ENCODE measurements at places on chromosomes 6 and 20.

DNA sequence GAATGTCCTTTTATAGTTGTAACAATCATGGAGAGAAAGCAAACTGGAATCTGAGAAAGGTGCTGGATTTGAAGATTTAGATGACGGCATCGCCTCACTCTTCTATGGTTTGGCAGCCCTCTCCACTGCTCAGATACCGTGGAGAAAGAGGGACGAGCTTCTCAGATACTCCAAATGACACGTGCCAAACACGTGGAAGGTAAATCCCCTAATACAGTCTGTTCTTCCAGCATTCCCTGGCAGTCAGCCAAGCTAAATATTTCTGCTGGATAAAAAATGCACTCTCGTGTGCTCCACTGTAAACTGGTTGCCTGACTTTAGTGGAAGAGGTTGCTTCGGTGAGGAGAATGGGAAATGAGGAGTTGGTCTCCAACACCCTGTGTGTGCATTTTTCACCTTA is 16.7 kb upstream of the PRDM1 start:
- no peak for DNase-seq

GRCh38 chr20:18738055-18738454 is 75.5 kb upstream of the SCP2D1 start:
- no peak for DNase-seq

GRCh38 chr6:86148586-86148985 is 505.9 kb upstream of the SYNCRIP start:
- DNase-seq = no peak

GRCh38 chr20:37866051-37866450 is 36.9 kb upstream of the VSTM2L start:
- no peak for DNase-seq

- no peak for DNase-seq
Observed at GRCh38 chr6:55714831-55715230, 135.8 kb upstream of the HMGCLL1 start.

GRCh38 chr6:144899161-144899560 is 614.0 kb downstream of the UTRN start:
- DNase-seq = no peak

DNA sequence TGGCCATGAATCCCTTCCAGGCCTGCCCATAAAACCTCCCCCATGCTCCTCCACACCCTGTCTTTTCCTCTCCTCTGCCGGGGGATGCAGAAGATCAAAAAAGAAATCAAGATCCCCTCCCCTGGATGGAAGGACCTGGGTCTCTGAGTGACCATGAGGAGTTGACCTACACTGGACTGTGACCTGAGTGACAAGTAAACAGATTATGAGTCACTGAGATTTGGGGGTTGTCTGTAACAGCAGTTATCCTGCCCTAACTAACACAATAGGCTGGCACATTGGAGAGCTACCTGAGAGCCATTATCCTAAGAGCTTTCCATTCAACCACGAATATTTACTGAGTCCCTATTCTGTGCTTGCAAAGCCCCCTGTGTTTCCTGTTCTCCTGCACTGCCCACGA is 28.4 kb upstream of the SIRPA start:
- no peak for DNase-seq

- DNase-seq = no peak
Observed at GRCh38 chr6:4682431-4683097, 93.6 kb upstream of the CDYL start.

- DNase-seq = no peak
Observed at GRCh38 chr6:128841518-128841917, 41.4 kb upstream of the LAMA2 start.

DNA sequence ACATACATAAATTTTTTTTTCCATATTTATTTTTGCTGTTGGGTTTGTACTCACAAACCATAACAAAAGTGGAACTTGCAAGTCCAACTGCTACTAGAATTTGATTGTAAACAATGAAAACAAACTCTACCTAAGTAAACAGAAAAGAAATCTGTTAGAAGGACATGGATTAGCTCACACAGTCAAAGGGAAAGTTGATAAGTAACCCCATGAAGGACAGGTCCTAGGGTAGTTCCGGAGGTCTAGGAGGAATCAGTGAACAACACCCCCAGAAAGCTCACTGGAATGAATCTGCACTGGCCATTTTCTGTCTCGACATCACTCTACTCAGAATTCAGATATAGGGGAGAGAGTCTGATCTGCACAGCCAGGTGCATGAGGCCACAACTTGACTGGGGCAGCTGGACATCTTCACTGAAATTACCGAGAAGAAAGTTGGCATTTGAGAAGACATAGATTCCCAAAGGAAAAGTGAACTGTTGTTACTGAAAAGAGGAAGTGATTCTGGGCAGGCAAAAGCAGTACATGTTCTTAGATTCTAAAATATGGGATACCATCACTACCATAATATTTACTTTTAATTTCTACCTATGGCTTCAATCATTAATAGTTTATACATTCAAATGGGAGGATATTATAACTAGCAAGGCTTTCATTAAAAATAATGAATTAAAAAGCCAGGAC is 76.4 kb downstream of the HMGN3 start:
- DNase-seq = no peak

DNA sequence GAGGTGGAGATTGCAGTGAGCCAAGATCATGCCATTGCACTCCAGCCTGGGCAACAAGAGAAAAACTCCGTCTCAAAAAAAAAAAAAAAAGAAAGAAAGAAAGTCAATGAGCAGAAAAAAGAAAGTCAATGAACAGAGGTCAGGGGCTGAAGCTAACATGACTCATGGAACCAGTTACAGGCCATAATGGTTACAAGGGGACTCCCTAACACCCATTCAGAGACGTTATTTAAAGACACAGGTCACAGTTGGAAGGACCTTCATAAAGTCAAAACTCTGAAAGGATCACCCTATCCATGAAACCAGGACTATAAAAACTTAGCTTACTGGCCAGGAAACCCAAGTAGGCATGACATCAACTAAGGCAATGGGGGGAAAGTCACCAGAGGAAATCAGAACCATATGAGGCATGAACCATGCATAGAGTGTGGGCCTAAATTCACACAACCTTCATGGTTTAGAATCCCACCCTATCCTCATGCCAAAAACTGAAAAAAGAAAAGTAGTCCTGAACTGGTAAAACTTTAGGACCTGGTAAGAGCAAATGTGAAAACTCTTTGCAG is 18.2 kb downstream of the FBXL4 start:
- DNase-seq = no peak

DNA sequence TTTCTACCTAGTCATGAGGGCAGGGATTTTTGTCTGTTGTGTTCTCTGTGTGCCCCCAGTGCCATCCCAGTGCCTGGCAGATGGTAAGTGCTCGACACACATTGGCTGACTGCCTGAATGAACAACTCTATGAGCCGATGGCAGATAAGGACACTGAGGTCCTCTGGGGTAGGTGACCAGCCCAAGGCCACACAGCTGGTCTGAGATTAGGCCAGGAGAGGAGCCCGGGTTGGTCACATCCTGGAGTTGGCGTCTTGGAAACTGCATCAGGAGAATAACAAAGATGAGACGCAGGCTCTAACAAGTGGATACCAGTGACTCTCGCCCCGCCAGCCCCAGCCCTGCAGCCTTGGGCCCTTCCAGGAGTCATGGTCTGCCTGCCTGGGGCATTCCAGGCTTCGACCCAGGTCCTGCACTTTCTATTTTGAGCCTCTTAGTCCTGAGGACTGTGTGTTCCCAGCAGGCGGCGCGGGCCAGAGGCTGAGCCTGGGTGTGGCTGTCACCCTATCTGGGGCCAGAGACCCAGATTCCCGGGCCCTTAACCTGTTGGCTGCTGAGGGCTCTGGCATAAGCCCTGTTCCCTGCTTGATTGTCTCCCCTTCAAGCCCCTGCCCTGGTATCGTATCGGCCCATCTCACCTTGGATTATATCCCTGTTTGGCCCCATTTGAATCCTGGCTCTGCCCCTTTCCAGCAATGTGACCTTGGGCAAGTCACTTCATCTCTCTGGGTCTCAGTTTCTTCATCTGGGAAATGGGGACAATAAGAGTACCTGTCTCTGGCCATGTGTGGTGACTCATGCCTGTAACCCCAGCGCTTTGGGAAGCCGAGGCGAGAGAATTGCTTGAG is 88.3 kb downstream of the CEBPB start:
- DNase-seq = no peak

DNA sequence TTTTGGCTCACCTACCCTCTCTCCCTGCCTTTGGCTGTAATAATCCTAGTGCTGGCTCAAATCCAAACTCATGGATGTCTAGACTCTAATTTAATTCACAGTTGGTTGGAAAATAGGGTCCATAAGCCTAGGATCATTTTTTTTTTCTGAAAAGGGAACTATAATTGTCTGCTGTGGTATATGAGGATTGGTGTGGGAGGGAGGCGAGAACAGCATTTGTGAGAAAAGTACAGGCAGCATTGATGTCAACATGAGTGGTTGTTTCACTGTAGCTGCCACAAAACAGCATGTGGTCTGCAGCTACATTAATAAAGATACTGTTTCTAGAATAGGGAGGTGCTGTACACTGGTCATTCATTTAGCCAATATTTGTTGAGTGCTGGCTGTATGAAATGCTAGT is 18.6 kb upstream of the POLR1H start:
- no peak for DNase-seq

- no peak for DNase-seq
Observed at GRCh38 chr6:37039958-37040357, 34.5 kb downstream of the FGD2 start.

GRCh38 chr20:53575481-53576194 is 18.0 kb downstream of the ZNF217 start:
- no peak for DNase-seq

- DNase-seq = no peak
Observed at GRCh38 chr6:37530297-37530696, 30.6 kb upstream of the CCDC167 start.

GRCh38 chr6:107679457-107679856 is 144.7 kb downstream of the SCML4 start:
- DNase-seq = no peak

DNA sequence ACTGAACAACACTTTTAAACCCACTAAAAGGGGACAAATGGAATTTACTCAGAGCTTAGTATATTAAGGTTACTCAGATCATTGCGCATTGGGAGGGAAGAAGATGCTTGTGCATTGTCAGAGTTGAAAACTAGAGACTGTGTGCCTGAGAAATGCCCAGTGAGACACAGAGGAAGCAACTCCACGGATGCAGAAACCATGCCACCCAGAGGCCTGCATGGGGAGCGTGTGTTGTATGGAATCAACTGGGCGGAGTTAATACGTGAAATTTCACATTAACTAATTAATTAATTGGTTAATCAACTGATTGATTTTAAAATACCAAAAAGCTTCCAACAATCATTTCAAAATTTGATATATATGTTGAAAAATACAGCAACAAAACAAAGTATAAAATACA is 391.6 kb downstream of the PLCB1 start:
- no peak for DNase-seq

- DNase-seq = no peak
Observed at GRCh38 chr20:10747019-10747418, 73.2 kb upstream of the JAG1 start.

- no peak for DNase-seq
Observed at GRCh38 chr6:322259-322930, 30.1 kb downstream of the DUSP22 start.

- no peak for DNase-seq
Observed at GRCh38 chr6:157659536-157660271, 163.3 kb upstream of the SNX9 start.

DNA sequence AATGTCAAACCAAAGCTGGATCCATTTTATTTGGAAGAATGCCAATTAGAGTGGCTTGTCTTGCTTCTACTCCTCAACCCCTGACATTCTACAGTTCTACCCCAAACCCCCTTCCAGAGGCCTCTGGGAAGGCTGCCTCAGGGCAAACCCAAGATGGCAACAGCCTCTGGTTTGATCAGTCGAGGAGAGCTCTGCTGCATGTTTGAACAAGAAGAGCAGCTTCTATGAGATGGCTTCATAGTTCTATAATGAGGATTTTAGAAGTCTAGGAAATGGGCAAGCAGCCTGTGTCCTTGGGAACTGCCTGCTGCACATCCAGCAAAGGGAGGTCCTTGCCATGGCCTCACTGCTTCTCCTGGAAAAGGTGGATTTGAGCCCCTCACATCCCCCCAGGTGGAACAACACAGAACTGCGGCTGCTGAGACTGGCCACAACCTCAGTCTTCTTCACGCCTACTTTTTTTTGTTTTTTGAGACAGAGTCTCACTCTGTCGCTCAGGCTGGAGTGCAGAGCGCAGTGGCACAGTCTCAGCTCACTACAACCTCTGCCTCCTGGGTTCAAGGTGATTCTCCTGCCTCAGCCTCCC is 37.9 kb downstream of the ZC3H12D start:
- no peak for DNase-seq

DNA sequence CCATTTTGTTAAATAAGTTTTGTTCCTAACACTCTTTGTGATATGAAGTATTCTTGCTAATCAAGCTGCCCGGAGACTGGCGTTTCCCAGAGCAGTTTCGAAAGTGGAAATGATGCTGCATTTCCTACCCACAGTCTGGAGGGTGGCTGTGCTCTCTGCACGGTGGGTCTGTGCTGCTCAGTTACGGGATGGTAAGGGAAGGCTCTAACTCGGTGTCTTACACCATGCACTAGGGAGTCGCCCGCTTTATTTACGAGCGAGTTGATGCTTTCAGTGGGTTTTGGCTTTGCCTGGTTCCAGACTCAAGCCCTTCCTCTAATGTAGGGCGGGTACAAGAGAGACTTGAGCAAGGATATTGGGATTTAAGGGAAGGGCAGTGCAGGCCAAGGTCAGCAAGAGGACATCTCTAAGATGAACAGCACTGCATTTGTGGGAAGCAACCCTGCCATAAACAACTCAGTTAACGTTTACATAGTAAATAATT is 180.1 kb upstream of the AKAP12 start:
- no peak for DNase-seq

- DNase-seq = no peak
Observed at GRCh38 chr6:34914358-34914757, 25.3 kb downstream of the ANKS1A start.

GRCh38 chr20:34825530-34826362 is at the start of gene NCOA6:
Gene NCOA6 (minus strand): TSS chr20:34825651. CDS start chr20:34782355, 43,296 bp downstream.
- peak; percentile 88 for DNase-seq

- DNase-seq = no peak
Observed at GRCh38 chr20:52975803-52976531, 3.8 kb downstream of the TSHZ2 start.

DNA sequence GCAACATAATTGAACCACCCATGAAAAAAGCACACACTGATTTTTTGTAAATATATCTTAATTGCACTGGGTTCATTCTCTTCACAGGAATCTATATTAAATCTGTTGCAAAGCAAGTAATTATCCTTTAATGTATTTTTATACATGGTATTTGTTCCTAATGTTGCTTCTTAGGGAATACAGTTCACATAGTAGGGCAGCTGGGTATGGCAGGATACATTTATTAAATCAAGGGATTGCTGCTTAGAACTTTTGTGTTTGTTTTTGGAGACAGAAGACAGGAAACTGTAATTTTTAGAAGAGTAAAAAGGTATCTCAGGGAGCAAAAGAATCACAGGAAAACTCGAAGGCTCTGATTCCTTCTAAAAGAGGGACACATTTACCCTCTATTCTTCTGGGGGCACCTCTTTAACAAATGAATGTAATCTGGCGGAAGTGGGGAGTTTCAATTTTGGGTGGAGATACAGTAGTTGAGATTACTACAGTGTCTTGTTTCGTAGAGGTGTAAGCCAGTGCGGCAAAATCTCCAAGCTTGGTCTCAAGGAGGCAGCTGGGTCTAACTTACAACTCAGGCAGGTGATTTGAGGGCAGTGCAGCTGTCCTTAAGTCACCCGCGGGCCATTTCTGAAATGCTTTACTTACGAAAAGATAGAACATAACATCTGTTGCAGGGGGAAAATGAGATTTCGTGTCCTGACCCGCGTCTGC is 812 bp upstream of the SMIM13 start:
- DNase-seq = no peak

Measured in B cell (primary cell).